ENCODE measurements at places on chromosomes 11 and 22.
A peak's percentile ranks its signal among the peaks of the same experiment; 100 is the strongest.

DNA sequence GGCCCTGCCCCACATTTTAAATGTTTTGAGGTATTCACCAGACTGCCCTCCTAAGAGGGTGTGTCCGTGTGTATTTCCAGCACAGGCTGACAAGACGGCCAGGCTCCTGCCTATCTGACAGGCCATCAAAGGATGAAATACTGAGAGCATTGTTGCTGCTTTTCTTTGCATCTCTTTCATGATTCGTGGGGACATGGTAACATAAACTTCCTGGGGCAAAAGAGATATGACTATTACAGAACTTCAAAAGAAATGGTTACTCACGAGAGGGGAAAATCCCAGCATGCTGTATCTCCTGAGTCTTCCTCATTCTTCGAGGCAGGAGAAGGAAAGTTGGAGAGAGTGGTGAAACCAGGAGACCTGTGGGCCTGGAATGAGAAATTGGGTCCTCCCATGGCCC, 10.3 kb upstream of the BIK start:
- DNase-seq: peak; percentile 53

GRCh38 chr11:70103256-70103975, 25.3 kb downstream of the ANO1 start:
- no peak for DNase-seq

DNA sequence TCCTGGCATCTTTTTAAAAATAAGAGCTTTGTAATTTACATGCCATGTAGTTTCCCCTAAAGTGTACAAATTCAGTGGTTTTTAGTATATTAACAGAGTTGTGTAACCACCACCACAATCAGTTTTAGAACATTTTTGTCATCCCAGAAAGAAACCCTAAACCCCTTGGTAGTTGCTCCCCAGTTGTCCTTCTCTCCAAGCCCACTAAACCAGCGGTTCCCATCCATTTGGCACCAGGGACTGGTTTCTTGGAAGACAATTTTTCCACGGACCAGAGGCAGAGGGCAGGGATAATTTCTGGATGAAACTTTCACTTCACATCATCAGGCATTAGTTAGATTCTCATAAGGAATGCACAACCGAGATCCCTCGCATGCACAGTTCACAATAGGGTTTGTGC, 22.6 kb downstream of the CABIN1 start:
- DNase-seq: no peak

DNA sequence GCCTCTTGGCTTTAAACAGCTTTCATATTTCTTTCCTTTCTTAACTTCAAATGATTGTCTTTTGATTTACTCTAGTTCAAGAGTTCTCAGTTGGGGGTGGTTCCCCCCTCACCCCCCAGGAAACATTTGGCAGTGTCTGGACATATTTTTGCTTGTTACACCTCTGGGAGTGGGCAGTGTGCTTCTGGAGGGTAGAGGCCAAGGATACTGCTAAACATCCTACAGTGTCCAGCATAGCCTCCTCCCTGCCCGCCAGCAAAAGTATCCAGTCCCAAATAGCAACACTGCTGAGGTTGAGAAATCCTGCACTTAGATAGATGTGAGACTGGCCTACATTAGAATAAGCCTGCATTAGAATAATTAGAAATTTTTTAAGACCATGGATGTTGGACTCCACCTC, 3.2 kb downstream of the PPP6R3 start:
- no peak for DNase-seq

GRCh38 chr22:33000342-33001280, 57.6 kb downstream of the SYN3 start:
- peak; percentile 44 for DNase-seq

GRCh38 chr22:49853981-49854831, 562 bp downstream of the ZBED4 start:
- DNase-seq: peak; percentile 29

DNA sequence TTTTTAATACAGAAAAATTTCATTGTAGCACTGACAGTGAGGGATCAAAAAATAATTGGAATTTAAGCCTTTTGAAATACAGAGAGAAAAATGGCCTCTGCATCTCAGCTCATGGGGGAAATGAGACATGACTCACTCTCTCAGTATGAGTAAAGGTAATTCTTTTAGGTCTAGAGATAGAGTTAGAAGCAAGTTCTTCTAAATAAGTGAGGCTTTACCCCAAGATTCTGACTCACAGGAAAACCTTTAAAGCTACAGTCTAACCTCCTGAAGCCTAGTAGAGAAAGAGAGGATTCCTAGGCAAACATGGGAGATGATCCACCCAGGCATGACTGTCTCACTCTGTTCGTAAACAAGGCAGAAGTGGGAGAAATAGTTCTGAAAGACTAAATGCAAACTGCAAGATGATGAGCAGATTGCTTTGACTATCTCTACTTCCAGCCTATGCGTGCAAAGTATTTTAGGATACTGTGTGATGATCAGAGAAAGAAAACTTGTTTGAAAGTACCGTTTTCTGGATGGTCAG, 1003.3 kb upstream of the CCDC90B start:
- peak; percentile 55 for DNase-seq

DNA sequence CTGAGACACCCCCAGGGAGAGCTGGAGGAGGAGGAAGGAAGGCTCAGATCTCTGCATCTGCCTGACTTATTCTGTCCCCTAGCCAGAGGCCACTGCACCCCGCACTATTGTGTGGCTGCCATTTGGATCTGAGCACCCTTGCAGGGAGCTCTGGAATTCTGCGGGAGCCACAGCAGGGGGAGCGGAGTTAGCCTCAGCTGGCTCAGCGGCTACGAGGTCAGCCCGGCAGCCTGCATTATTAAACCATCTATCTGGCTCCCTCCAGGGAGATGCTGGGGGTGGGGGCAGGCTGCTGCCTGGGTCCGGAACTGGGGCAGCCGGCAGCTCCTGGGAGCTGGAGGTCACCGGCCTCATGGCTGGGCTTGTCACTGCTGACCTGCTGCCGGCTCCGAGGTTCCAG, 6.5 kb upstream of the ELFN2 start:
- no peak for DNase-seq

DNA sequence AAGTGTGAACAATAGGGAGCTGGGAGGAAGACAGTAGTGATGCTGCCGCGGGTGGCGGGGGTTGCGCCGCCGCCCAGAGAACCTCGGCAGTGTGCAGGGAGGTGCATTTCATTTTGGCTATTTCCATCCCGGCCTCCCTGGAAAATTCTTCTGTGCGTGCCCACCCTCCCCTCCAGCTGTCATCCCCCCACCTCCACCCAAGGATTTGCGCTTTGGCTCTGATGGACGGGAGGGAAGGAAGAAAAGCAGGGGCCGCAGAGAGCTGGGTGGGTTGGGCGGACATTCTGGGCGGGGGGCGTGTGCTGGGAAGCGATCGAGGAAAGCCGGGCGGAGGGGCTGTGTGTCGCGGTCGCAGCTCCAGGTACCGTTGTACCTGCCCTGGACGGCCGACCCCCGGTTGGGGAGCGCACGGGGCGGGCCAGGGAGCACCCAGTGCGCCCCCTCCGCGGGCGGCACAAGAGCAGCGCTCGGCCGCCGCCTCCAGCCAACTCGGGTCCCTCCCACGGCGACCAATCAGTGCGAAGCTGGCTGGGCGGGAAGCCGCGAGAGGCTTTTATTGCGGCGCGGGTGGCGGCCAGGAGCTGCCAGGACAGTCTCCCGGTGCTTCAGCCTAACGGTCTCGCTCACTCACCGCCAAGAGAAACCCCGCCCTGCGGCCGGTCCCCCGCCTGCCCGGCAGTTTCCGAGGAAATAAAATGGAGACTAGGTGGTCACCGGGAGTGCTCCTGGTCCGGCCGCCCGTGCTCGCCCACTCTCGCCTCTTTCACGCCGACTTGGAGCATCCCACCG, 1.6 kb downstream of the NCAM1 start:
- no peak for DNase-seq

DNA sequence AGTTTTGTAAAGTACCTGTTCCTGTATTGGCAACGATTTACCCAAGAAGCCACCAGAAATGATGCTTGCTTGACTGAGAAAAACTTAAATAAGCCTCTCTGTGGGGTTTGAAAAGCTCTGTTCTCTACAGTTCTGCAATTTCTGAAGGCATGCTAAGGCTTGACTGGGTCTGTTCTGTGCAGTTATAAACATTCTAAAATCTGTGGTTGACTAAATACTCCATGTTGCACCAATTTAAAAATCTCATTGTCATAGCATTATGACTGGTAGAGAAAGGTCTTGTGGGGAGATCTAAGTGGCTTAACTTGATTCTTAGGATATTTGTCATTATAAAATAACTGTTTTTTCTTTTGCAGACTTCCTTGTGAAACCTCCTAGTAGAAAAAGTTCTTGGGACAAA, 73.7 kb downstream of the MTMR3 start:
- peak; percentile 33 for DNase-seq

- DNase-seq: no peak
Observed at GRCh38 chr11:22432291-22433093, 94.3 kb downstream of the SLC17A6 start.

DNA sequence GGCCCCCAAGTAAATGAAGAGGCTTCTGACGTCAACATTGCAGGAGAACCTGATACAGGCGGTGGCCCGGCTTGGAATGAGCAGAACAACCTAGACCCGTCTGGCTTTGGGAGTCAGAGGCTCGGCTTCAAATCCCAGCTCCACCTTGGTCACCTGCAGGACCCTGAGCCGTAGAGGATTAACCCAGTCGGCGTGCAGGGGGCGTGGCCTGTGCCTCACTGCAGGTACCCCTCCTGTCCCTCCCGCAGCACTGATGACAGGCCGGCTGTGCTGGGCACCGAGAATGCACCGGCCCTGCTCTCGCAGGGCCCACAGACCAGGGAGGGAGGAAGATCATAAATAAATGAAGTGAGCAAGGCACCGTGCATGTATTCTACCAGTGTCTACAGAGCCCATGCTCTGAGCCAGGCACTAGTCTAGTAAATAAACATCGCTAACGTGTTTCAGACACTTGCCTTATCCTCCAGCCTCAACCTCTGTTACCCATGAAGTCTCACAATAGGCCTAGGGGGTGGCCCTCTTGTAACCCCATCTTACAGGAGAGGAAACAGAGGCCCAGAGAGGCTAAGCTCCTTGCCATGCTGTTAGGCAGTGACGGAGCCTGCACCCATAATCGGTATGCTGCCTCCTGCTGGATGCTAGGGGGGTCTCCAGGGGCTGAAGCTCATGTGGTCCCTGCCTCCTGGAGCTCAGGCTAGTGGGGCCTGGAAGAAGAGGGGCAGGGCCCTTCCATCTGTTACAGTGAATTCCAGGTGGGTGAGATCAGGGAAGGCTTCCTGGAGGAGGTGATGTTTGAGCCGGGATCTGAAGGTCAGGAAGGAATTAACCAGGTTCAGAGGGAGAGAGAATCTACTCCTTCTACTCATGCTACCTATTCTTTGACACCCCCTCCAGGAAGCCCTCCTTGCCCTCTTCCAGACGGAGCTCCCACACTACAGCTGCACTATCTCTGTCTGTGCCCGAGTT, 53.4 kb downstream of the RTL6 start:
- no peak for DNase-seq

GRCh38 chr22:23065069-23065451, 5.3 kb upstream of the GNAZ start:
- DNase-seq: no peak

DNA sequence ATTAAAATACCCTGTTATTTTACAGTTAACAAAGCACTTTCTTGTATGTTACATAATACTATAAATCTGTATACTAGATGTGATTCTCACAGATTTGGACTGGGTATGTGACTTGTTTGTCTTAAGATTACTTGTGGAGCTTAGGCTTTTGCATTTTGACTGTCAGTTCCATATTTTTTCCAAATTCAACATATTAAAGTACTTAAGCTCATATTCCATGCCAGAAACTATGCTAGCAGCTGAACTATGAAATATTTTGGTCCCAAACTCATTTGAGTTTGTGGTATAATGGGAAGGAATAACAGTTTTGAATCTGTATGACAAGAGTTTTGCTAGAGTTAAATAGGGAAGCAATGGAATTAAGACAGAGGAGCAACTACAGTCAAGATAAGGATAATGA, 841.4 kb downstream of the JRKL start:
- no peak for DNase-seq

DNA sequence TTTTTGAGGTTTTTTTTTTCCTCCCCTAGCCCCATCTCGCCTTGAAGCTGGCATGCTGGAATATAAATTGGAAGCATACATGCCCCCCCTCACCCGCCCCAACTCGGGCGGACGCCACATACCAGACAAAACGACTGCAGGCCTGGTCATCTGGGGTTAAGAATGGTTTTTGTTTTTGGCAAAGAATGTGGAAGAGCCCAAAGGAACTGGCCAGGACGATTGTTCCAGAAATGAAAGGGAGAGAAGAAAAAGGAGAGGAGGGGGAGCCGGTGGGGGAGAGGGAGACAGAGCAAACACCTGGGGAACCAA, 25.0 kb downstream of the MN1 start:
- DNase-seq: no peak

DNA sequence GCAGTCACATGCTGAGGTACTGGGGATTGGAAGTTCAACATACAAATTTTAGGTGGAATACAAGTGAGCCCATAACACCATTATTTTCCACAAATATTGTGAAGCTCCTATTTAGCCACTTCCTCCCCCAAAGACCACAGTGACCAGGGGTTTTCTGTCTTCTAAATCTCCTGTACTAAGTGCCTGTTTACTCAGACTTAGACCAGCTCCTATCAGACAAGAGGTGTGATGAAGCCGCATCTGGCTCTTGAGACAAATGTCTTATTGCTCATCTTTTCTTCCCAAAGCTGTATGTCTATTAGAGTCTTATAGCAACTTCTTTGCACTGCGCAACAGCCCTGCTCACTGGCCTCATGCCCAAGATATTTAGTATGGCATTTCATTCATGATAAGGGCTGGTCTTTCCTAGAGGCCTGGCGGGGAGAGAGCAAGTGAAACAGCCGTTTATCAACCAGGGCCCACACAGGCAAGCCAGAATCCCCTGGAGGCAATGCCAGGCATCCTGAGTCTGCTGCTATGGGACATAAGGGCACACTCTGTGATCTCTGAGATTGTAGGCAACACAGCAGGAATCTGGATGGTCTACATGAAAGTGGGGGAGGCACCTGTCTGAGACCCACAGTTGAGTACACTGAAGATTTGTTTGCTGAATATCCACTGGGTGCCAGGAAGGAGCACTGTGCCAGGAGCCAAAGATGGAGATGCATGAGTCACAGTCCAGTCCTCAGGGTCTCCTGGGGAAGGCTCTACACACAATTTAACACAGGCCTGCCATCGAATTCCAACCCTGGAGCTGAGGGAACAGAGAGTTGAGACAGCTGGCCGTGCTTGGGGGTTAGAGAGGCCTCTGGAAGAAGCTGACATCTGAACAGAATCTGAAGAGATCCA, 78.5 kb upstream of the NCAM1 start:
- no peak for DNase-seq

DNA sequence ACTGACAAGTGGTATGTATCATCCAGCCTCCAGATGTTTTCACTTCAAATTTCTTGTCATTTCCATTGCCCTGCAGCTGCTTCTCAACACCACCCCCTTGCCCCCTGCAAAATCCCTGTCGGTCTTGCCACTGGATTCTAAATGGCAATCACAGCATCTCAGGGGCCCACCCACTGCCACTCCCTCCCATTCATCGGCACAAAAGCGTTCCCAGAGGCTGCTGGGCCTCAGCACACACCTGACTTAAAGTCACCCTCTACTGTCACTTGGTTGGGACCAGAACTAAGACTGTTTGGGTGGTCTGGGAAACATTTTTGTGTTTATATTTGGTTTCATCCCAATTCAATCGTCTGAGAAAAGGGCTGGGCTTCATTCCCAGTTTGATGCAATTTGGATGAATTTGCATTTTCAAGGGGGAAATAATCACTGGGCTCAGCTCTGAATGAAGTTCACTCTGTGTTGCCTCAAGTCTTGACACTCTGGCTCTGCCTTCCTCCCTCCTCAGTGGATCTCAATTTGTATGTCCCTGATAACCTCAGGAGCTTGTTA, 27.1 kb downstream of the SYT13 start:
- DNase-seq: no peak

All from mammary epithelial cell (primary cell).